ENCODE measurements at places on chromosomes 2 and 18.

GRCh38 chr2:10193851-10194820, 71.6 kb downstream of the RRM2 start:
- DNase-seq = peak; percentile 13

DNA sequence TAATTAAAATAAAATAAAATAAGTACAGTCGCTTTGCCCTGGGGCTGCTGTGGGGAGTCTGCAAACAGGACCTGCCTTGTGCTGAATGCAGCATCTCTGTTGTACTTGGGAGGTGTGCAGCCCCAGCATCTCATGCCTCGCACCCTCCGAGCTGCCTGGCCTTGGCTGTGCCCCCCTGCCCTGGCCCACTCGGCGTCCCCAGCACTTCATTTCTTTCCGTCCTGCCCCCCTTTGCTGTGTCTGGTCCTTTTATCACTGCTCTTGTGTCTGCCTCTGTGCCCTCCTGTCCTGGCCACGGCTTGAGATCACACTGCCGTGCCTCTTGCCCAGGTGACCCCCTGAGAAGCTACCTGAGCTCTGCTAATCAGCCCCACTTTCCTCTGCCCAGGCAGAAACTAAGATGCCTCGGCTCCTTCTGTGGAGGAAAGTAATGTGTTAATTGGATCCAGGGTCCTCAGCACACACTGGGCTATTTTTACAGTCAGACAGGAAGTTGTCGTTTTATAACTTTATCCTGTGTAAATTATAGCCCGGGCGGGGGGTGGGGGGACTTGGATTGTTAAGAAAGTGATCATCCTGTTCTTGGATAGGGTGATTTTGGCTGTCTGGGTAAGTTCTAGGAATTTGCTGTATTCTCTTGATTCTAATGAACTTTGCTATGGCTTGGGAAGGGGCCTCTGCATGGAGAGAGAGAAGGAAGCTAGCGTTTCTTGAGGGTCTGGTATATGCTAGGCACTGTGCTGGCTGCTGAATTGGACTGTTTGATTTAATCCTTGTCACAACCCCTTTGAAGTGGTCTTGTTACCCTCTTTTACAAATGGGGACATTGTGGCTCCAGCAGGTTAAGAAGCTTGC, 69.4 kb downstream of the AGAP1 start:
- DNase-seq = no peak

DNA sequence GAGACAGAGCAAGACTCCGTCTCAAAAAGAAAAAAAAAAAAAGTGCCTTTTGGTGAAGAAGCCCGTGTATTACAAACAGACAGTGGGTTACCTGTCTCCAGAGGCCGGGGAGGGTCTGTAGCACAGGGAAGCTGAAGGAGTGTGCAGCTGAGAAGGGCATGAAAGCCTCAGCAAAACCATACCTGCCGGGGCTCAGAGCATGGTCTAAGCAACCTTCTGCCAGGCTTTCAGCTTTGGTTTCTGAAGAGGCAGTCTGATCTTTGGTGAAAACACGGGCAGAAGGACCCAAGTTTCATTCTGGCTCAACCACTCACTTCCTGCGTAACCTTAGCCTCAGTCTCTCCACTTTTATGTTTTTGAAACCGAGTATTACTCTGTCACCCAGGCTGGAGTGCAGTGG, 21.5 kb downstream of the SH2D6 start:
- no peak for DNase-seq

DNA sequence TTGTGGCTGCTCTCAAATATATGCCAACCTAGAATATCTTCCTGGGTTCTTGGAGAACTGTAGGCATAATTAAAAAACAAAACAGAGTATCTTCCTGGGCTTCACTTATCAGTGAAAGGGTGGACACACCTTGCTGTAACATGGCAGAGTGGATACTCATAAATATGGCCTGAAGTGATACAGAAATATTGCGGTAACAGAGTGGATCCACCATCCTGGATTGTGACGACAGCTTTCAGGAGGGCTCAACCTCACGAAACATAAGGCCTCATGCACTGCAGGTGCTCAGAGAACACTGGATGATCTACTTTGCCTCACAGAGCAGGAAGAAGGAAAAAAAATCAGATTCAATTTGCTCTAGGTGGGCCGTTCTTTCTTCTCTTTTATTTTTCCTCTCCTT, 336.0 kb downstream of the NBAS start:
- DNase-seq = no peak

GRCh38 chr2:11829947-11830707, 83.7 kb downstream of the LPIN1 start:
- DNase-seq = peak; percentile 96

GRCh38 chr2:127075821-127076220, 31.1 kb downstream of the BIN1 start:
- DNase-seq = no peak

- peak; percentile 73 for DNase-seq
Observed at GRCh38 chr2:174662459-174662858, 64.9 kb upstream of the WIPF1 start.

GRCh38 chr18:57337890-57338289, 14.5 kb upstream of the ST8SIA3 start:
- peak; percentile 76 for DNase-seq

DNA sequence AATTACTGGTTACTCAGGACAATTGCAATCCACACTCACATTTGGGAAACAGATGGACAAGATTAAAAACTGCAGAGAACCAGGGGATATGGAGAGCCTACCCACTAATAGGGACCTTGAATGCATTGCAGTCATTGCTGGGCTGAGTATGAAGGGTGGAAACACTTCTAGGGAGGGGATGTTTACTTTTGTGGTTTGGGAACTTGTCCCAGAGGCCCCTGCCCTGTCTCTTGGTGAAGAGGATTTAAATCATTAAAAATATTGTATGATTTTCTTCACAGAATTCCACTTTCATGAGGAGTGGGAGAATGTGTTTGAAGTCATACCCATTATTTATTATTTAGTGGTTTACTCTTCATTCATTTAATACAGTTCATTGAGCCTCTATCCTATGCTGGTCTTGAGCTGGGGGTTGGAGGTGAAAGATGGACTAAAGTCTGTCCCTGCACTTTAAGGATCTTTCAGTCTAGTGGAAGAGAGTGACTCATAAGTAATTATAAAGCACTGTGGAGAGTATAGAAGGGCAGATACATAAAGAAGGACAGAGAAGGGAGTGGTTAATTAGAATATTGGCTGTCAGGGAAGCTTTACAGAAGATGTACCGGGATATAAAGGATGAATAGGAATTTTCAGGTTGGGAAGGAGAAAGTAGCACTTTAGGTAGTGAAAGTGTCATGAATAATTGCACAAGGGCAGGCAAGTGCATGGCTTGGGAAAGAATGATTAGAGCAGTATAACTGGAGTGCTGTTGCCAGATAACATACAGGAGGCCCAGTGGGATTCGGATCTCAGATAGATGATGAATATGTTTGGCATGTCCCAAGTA, 313.4 kb downstream of the LPIN1 start:
- DNase-seq = no peak

DNA sequence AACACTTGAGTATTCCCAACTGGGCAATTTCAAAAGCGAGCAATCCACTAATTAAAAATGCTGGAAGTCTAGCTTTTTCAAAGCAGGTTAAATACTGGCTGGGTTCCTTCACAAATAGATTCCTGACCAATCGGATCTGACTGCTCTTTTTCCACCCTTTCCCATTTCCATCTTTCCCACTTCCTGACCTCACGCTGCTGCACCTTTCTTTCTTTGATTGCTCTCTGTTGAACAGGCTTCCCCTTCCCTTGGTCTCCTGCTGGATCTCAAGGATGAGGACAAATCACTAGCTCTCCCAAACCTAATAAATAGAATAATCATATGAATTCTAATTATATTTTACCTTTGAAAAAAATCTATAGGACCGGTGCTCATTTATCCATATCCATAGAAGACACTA, 121.2 kb downstream of the TCF4 start:
- no peak for DNase-seq

- DNase-seq = peak; percentile 34
Observed at GRCh38 chr2:152234277-152234676, 58.7 kb upstream of the STAM2 start.

DNA sequence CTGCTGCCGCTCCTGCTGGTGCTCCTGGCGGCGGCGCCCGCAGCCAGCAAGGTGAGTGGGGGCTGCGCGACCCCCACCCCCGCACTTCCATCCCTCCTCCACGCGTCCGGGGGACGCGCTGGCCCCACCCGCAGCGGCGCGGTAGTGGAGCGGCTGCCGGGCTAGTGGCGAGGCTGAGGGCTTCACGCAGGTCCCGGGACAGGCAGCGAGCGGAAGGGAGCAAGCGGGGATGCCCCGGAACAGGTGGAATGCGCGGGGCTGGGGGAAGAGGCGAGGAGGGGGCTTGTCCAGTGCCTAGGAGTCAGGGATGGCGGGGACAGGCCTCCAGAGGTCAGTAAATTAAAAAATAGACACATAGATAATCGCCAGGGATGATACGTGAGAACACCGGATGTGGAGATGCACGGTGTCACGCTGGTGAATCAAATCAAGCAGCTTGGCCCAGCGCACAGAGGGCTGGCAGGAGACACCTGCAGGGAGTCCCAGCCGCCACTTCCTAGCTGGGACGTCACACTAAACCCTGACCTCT, 403 bp downstream of the COL4A3 start:
- DNase-seq = peak; percentile 71

DNA sequence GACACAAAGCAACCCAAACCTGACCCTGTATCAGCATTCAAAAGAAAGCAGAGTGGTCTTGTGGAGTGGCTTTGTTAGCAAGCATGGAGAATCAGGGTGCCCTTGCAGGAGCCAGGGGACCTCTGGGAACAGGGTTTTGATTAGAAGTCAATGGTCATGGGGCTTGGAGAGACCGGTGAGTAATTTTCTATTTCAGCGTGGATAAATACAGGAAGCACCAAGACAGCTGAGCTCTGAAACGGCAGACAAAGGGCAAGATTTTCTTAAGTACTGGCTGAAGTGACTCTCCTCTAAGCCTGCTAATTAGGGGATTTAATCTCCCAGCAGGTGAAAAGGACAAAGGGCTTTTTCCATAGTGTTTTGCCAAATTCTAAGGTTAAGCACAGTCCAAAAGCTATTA, 78.0 kb upstream of the GAREM1 start:
- DNase-seq = peak; percentile 12

All from kidney tubule cell (primary cell).